ENCODE measurements at places on chromosomes 2 and 18. TPM values are rescaled to one million over a fixed set of nuclear protein-coding genes. Genes with fewer than 3 reads are reported as not detected.

The GLI2 gene
- 0.38 TPM for total RNA-seq

The BCL11A gene
- 0.36 TPM for total RNA-seq

The EIF5B gene
- total RNA-seq: 33.6 TPM

The FER1L5 gene
- 0.09 TPM for total RNA-seq

The LIMS4 gene
- 19.5 TPM for total RNA-seq

The CYP27A1 gene
- 5.8 TPM for total RNA-seq

The TBR1 gene
- under 0.01 TPM for total RNA-seq

The CYS1 gene
- 0.19 TPM for total RNA-seq

Data from endothelial cell of coronary artery (primary cell).